Vagina (tissue), 2 donors: ENCODE measurements at places on chromosomes 16 and 17.
A peak's percentile ranks its signal among the peaks of the same experiment; 100 is the strongest.

GRCh38 chr17:20307326-20307910 is 159.9 kb downstream of the LGALS9B start:
- H3K4me3 ChIP-seq: no peak overlapping the region
- no peaks in the 10 kb centered on the region for H3K36me3 ChIP-seq
- no peak overlapping the region for H3K27ac ChIP-seq
- H3K27me3 ChIP-seq: no peaks in the 10 kb centered on the region

DNA sequence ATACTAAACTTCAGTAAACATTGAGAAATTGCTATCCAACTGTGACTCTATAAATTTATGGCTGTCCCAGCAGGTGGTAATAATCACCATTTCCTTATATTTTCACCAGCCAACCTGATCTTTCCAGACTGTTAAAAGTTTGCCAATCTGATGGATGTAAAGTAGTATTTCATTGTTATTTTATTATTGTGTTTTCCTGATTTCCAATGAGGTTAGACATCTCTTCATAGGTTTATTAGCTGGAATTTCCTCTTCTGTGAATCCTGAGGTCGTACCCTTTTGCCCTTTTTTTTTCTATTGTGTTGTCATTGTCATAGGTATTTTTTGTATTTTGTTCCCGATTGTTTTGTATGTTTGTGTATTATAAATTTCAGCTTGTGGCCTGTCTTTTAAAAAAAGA is 31.7 kb downstream of the BMERB1 start:
- H3K4me1 ChIP-seq: no peaks in the 10 kb centered on the region
- no peak overlapping the region for H3K27ac ChIP-seq
- no peaks in the 10 kb centered on the region for H3K36me3 ChIP-seq

DNA sequence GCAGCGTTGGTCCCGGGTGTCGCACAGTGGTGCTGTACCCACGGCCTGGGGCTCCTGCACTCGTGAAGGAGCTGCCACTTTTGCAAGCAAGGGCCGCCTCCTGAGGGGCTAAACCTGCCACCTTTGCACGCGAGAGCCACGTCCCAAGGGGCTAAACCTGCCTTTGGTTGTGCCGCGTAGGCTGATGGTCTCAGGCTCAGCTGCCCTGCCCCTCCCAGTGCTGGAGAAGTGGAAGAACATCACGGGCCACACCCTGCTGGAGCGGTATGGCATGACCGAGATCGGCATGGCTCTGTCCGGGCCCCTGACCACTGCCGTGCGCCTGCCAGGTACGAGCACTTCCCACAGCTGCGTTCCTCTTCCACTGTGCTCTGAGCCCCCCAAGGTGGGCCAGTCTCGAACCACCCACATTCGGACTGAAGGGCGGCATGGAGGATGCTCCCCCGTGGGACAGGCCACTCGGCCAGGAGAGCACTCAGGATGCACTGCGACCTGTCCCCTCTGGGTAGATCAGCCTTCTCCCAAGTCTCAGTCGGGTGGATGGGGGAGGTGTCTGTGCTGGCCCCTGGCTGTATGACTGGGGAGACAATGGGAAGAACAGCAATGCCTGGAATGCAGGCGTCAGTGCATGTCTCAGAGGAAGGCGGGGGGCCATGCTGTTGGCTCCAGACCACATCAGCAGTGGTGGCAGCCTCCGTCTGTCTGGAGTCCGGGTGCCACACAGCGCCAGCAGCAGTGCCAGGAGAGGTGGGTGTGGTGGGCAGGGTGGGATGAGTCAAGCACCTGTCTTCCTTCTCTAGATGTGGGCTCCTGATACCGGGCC is 20.7 kb downstream of the ACSF3 start:
- no peak overlapping the region for H3K27ac ChIP-seq
- H3K4me3 ChIP-seq: no peak overlapping the region
- H3K36me3 ChIP-seq: peaks cover 39% of the 10 kb centered on the region
- H3K27me3 ChIP-seq: no peaks in the 10 kb centered on the region
- H3K4me1 ChIP-seq: no peaks in the 10 kb centered on the region

- H3K27ac ChIP-seq: peak overlapping the region; percentile 89
- no peak for DNase-seq
- no peaks in the 10 kb centered on the region for H3K36me3 ChIP-seq
- no peaks in the 10 kb centered on the region for H3K27me3 ChIP-seq
- H3K4me1 ChIP-seq: peaks cover 31% of the 10 kb centered on the region
Measured at GRCh38 chr16:2223942-2224486, 623 bp downstream of the E4F1 start.

DNA sequence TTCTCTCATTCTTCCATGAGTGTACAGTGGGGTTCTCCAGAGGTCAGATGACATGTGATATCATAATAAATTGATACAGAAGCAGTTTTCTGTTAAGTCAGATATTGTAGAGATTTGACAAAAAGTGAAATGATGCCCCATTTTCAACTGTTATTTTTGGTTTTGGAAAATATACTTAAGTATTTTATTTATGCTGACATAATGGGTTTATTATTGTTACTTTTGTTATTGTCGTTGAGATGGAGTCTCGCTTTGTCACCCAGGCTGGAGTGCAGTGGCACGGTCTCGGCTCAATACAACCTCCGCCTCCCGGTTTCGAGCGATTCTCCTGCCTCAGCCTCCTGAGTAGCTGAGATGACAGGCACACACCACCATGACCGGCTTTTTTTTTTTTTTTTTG is 94.4 kb downstream of the DNAH9 start:
- DNase-seq: no peak
- H3K27me3 ChIP-seq: no peaks in the 10 kb centered on the region
- H3K36me3 ChIP-seq: no peaks in the 10 kb centered on the region
- no peak overlapping the region for H3K27ac ChIP-seq
- no peaks in the 10 kb centered on the region for H3K4me1 ChIP-seq

DNA sequence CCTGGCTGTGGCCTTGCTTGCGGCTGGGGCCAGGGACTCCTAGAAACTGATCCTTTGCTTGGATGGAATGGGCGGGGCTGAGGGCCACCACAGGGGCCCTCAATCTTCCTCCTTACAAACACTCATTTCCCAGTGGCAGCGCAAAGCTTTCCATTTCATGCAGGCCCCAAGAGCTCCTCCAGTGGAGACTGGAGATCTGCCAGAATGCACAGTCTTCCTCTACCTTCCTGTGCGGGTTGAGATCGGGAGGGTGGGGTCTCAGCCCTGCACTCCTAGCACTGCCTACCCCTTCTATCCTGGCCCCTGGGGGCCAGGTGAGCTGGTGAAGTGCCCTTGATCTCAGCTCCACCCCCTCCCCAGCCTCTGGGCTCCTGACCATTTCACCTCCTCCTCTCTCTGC is 1.7 kb downstream of the NRN1L start:
- H3K27me3 ChIP-seq: no peaks in the 10 kb centered on the region
- H3K27ac ChIP-seq: no peak overlapping the region

DNA sequence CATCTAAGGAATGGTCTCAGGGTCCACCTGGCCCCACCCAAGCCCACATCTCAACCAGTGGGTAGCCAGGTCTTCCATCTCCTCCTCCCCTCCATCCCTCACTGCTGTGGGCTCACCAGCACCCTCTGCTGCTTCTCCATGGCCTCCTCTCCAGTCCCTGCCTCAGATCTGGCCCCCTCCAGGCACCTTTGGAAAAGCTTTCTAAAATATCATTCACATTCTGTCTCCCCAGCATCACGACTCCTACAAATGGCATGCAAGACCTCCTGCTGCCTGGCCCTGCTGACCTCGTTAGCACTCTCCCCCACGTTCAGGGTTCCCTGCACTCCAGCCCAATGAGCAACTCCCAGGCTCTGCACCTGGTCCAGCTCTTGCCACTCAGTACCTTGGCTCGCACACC is 13.7 kb downstream of the GLP2R start:
- H3K27me3 ChIP-seq: no peaks in the 10 kb centered on the region
- DNase-seq: peak; percentile 79
- peaks cover 48% of the 10 kb centered on the region for H3K4me1 ChIP-seq
- no peaks in the 10 kb centered on the region for H3K36me3 ChIP-seq
- H3K27ac ChIP-seq: peak overlapping the region; percentile 85

DNA sequence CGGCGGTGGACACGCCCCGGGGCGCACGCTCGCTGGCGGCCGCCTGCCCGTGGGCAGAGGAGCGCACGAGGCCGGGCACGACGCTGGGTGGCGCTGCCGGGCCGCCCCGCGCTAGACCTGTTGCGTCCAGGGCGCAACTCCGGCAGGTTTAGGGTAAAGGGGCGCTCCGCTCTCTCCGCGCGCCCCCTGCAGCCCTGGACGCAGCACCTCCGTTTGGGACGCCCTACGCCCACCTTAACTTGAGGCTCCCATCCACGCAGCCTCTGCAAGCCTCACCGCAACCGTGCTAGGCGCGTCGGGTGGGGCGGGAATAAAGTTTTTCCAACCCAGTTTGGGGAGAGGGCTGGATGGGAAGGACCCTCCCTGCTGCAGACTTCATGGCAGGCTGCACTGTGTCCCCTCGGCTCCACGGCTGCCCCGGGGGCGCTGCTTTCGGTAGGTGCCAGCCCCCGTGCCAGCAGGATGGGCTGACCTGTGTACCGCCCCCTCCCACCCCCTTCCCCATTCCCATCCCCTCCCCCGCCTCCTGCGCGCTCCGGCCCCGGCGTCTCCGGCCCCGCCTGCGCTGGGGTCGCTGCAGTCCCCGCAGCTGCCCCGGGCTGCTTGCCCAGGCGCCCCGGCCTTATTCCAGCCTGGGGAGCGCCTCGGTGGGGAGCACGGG is at the start of gene SYT17:
Gene SYT17 (plus strand): TSS at position 531 of the 661 bp plus-strand sequence. CDS start 407 bp downstream, outside the sequence.
- no peaks in the 10 kb centered on the region for H3K27me3 ChIP-seq
- peaks cover 20% of the 10 kb centered on the region for H3K4me1 ChIP-seq
- no peak within 1 kb of the TSS for H3K27ac ChIP-seq
- no peak for DNase-seq
- no peaks in the 10 kb centered on the region for H3K36me3 ChIP-seq
- peak within 1 kb of the TSS; percentile 53 for H3K4me3 ChIP-seq

DNA sequence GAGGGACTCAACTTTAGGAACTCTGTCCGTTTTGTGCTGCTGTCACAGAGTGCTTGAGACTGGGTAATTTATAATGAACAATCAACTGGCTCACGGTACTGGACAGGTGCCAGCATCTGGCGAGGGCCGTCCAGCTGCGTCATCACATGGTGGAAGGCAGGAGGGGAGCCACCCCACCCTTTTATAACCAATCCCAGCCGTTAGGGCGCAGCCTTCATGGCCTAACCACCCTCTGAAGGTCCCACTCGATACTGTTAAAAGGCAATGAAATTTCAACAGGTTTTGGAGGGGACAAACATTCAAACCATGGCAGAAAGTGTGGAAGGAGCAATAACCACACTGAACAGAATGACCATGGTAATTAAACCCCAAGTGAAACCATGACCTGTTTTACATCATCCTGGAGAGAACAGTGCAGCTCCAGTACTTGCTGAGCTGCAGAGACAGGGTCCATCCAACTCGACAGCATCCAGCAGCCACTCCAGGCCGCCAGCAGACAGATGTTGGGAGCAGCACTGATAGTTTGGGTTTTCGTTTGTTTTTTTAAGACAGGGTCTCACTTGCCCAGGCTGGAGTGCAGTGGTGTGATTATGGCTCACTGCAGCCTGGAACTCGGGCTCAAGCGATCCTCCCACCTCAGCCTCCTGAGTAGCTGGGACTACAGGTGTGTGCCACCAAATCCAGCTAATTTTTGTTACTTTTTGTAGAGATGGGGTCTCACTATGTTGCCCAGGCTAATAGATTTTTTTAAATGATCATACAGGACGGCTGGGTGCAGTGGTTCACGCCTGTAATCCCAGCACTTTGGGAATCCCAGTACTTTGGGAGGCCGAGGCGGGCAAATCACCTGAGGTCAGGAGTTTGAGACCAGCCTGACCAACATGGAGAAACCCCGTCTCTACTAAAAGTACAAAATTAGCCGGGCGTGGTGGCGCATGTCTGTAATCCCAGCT is 11.0 kb downstream of the CHMP6 start:
- DNase-seq: no peak
- peak overlapping the region; percentile 11 for H3K27ac ChIP-seq
- no peaks in the 10 kb centered on the region for H3K36me3 ChIP-seq

GRCh38 chr17:49494399-49494985 is 601 bp upstream of the NGFR start:
- H3K4me3 ChIP-seq: peak overlapping the region; percentile 45
- H3K36me3 ChIP-seq: no peaks in the 10 kb centered on the region
- DNase-seq: no peak
- peak overlapping the region; percentile 34 for H3K27ac ChIP-seq
- no peaks in the 10 kb centered on the region for H3K27me3 ChIP-seq

GRCh38 chr16:66486199-66486772 is 59.2 kb downstream of the BEAN1 start:
- H3K4me1 ChIP-seq: peaks cover 12% of the 10 kb centered on the region
- no peaks in the 10 kb centered on the region for H3K36me3 ChIP-seq
- no peaks in the 10 kb centered on the region for H3K27me3 ChIP-seq
- no peak overlapping the region for H3K4me3 ChIP-seq
- no peak overlapping the region for H3K27ac ChIP-seq

DNA sequence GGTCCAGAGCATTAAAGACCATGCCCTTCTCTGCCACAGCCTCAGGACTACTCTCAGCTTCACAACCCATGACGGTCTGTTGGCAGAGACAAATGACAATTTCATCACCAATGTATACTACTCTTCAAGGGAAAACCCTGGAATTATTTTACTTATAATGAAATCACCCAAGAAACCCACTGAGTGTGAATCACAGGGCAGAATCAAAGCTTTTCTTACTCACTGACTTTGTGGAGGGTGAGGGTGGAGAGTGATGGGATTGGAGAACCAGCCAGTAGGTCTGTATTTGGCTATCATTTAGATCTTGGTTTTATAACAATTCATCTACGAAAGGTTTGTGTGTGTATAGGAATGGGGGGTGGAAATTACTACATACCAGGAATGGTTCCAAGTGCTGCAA is 442.6 kb downstream of the SHISA9 start:
- no peaks in the 10 kb centered on the region for H3K36me3 ChIP-seq
- H3K27ac ChIP-seq: no peak overlapping the region
- no peaks in the 10 kb centered on the region for H3K27me3 ChIP-seq
- no peaks in the 10 kb centered on the region for H3K4me1 ChIP-seq
- DNase-seq: no peak

GRCh38 chr16:57700781-57701551 is 6.4 kb downstream of the DRC7 start:
- no peaks in the 10 kb centered on the region for H3K36me3 ChIP-seq
- no peak overlapping the region for H3K27ac ChIP-seq
- H3K4me3 ChIP-seq: no peak overlapping the region
- H3K4me1 ChIP-seq: no peaks in the 10 kb centered on the region

GRCh38 chr17:76997981-76998531 is 129.9 kb downstream of the MGAT5B start:
- H3K36me3 ChIP-seq: no peaks in the 10 kb centered on the region
- H3K27me3 ChIP-seq: no peaks in the 10 kb centered on the region
- no peak overlapping the region for H3K4me3 ChIP-seq
- no peak overlapping the region for H3K27ac ChIP-seq
